Stimulated activated CD4-positive, alpha-beta T cell treated with anti-CD3 and anti-CD28 coated beads, Interleukin-12 subunit alpha, Interleukin-12 subunit beta, amount 100 ng/mL, for 48 hours (primary cell): ENCODE measurements at places on chromosomes 7 and 10.

- DNase-seq, result no peak
Observed at GRCh38 chr10:4983615-4984216, 19.9 kb downstream of the AKR1C2 start.

DNA sequence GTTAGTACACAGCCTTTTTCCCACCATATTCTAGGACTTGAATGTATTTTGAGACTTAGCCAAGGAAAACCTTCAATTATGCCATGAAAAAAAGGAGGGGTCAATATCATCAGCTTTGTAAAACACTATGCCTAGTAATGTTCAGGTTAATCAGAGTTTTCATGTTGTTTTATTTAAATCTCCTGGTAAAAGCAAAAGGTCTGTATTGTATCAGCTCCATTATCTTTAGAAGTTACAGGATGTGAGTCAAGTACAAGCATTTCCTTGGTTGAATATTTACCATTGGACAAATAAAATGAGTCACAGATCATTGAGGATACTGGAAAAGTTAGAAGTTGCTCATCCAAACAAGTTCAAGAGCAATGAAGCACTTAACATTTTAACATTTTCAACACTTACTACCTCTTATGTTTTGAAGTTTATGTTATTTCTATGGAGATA, 89.9 kb upstream of the CAPZA2 start:
- DNase-seq, result no peak

DNA sequence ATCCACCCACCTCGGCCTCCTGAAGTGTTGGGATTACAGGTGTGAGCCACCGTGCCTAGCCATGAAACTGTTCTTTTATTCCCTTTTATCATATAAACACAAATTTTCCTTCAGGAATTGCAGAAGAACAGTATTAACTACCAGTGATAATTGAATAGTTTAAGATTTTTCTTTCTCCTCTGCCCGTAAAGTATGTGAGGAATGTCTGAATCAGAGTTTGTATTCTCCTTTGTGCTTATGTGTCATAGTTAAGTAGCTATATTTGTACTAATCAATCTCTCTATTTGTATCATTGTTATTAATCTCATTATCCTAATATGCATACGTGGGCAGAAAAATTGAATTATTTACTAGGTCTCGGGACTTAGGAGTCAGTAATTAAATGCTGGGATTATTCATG, 83.6 kb downstream of the ZNF277 start:
- no peak for DNase-seq

DNA sequence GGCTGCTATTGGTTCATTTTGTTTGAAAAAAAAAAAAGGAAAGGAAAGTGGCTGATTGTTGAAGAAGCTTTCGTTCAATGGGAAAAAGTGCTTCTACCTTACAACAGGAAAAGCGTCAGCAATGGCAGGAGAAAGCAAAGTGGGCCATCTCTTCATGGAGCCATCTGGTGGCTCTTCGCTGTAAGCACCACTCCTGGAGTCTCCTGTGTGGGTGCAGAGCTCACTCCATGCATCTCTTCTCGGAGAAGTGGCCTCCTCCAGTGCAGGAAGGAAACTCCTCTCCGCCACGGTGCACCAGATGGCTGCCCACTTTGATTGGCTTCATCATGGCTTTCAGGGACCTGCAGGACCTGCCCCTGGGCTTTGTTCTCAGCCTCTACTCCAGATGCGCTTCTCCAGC, 250.9 kb downstream of the PTEN start:
- no peak for DNase-seq

- no peak for DNase-seq
Observed at GRCh38 chr7:28750981-28751380, 207.1 kb downstream of the TRIL start.

DNA sequence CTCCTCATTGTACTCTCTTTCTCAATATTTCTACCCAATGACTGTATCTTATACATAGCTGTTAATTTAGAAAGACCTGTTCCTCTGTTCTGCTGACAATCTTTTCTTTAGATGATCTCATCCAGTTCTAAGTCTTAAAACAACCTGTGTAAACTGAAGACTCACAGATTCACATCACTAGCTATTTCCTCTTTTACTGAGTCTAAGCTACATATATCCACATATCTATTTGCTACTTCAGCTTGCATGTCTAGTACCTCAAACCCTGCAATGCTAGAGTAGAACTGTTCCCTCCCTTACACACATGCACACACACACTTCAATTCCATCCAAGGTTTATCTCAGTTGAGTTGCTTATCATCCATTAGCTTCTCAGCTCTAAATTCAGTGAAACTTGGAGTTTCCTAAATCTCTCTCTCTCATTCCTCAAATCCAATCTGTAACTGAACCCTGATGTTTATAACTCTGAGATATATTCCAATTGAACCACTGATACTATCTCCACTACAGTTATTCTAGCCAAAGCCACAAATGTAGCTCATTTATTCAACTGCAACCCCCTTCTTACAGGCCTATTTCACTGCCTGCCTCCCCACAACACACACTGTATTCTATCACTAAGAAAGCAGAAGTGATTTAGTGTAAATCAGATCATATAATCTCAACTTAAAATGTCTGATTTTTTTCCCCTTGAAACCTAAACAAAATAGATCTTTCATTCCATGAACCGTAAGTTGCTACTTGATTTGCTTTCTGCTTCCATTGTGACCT, 1036.8 kb upstream of the POT1 start:
- DNase-seq, result no peak

DNA sequence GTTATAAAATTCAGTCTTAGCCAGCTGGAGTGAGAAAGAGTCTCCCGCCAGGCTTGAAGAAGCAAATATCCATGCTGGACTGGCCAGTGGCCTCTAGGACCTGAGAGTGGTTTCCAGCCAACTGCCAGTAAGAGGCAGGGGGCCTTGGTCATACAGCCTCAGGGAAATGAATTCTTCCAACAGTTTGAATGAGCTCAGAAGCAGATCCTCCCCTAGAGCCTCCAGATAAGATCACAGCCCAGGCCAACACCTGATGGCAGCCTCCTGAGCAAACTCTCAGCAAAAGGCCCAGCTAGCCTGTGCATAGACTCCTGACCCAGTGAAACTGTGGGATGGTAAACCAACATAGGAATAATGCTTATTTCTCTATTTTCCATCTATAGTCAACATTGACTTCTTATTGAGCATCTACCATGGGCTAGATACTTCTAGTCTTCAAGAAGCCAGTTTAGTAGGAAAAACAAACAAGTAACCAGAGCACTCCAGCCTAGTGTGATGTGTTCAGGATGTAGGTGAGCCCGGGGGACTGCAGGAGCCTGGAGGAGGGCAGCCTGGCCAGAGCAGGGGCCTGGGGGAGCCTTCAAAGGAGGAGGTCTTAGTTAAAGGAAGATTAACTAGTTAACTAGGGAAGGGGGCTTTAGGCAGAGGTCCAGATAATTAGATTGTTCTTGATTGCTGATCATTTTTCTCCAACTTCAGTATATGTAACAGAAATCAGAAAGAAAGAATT, 115.4 kb upstream of the ADO start:
- no peak for DNase-seq

DNA sequence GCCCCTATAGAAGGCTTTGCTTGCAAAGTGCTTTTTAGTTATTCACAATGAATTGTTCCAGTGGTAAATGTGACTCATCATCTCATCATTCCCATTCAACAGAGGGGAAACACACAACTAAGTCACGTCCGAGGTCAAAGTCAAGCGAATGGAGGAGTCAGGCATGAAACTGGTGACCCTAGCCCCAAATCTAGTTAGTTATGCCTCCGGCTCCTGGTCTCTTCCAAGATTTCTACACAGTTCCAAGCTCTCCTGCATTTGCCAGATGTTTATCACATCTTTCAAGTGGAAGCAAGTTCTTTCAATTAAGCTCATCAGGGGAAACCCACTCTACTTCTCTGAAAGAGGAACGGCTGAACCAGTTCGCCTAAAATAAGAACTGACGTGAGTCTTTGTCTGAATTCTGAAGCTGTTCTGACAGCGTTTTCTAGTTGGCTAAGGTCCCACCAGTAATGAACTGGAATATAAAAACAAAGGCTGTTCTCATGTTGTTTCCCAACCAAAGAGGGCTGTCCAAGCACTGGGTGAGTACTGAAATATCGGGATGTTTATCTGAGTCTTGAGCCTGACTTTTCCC, 140.9 kb upstream of the NRBF2 start:
- no peak for DNase-seq

DNA sequence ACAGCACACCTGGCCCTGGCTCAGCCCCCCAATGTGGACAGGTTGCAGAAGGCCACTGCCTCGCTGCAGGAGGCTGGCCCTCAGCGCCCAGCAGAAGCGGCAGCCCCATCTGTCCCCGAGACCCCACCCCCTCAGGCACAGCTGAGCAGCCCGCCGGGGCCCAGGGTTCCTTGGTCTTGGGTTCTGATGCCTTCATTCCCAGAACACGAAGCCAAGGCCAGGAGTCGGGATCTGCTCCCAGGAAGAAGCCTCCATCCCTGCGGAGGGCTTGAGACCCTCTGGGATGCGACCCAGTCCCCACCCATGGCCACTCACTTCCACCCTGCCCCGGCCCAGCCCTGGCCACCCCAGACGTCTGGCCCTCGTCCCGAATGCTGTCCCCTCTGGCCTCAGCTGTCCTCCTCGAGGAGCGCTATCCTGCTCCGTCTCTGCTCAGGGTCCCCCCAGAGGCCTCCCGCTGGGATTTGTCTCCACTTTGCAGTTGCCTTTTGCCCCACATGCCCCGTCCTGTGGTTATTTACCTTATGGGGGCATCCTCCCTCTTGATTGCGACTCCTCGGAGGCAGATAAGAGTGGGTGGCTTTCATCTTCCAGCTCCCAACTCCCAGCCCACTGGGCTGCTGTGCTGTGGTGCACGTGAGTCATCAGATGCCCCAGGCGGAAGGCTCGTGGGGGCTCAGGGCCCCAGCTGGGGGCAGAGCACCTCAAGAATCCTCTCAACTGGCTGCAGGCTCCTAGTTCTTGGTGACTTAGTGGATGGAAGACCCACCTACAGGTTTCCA, 97.5 kb downstream of the MKI67 start:
- no peak for DNase-seq

GRCh38 chr7:112110651-112111050, 95.5 kb downstream of the DOCK4 start:
- no peak for DNase-seq

DNA sequence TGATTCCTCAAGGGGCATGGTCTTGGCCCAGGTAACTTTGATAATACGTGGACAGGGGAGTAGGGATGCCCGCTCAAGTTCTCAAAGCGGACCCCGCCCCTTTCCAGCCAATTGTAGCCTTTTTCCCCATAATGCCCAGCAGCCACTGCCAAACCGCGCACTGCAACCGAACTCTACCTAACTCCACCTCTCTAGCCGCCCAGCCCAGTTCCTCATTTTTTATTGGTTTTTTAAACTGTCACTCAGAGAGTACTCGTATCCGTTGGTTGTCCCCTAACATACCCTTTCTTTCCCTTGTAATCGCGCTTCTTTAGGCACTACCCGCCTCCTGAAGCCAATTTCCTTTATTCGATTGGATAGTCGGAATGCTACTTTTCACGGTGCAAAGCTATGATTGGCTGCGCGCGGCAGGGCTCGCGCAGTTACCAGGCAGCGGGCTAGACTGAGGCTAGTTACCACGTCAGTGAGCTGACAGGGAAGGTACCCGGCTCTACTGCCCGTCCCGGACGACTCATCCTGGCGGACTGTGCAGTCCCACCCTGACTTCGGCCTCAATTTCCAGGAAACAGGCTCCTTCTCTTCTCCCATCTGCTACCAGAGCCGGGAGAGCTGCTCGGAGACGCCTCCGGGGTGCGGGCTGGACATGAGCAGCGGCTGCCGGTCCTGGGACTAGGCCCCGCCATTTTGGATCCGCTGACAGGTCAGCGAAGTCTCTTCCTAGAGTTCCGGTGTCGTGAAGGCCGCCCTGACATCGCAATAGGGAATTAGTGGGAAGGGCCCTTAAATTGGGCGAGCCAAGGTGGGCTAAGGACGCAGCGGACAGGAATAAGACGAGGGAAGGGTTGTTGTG, at the start of gene GBF1:
Gene GBF1 (plus strand): TSS at position 451 of the 850 bp plus-strand sequence. CDS start 13,407 bp downstream, outside the sequence.
- DNase-seq, result peak; percentile 83

DNA sequence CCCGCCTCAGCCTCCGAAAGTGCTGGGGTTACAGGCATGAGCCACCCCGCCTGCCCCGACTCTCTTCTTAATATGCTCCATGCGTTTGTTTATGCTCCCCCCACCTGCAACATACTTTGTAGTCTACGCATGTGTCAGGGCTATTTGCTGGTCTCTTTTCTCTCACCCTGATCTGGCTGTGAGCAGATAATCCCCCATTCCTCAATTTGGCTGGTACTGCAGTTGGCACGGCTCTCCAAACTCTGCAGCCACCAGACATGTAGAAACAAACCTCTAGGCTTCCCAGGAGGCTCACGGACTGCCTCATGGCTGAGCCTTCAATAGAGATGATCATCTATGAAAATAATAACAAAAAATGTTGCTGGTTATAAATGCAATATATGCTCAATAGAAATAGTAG, 540.3 kb upstream of the GALNT17 start:
- no peak for DNase-seq

GRCh38 chr7:50730446-50731400, 52.0 kb downstream of the GRB10 start:
- DNase-seq, result no peak

DNA sequence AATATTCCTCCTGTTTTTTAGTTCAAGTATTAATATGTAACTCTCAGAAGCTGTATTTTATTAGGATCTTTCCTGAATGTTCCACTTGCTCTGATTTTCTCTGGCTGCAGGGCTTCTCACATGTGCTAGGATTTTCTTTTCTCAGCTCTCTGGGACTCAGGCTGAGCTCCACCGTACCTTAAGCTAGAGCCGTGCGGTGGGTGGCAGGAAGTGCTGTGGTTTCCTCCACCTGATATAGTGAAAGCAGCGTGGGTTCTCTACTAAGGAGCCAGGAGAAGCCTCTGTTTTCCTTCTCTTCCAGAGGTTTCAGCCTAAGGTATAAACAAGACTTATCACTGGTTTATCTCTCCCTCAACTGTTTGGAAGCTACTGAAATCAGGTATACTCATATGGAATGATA, 433.6 kb downstream of the NRG3 start:
- DNase-seq, result no peak

GRCh38 chr7:105649727-105650381, 68.6 kb upstream of the EFCAB10 start:
- DNase-seq, result no peak

GRCh38 chr7:84811362-84811761, 375.5 kb downstream of the SEMA3D start:
- no peak for DNase-seq

DNA sequence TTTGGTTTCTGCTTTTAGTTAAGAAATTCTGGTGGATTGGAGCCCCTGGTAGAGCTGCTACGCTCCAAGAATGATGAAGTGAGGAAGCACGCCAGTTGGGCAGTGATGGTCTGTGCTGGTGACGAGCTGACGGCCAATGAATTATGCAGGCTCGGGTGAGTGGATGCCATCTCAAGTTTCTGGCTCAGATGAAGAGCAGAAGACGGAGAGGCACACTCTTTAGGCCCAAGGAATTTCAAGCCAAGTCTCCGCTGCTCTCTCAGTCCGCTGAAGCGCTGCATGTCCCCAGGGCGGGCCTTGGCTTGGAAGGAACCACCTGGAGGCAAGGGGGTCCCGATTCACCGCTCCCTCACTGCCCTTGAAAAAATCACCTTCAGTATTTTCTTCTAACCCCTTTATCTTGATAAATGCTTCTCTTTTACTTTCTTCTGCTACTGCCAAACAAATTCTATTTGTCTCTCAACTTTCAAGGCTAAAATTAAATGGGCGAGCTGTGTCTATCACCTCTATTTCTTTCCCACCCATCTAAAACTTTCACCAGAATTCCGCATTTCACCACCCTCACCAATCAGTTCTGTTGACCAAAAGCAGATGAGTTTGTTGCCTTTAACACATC, 74.2 kb downstream of the ARMC3 start:
- no peak for DNase-seq
